ENCODE measurements at places on chromosomes 16 and 17.

DNA sequence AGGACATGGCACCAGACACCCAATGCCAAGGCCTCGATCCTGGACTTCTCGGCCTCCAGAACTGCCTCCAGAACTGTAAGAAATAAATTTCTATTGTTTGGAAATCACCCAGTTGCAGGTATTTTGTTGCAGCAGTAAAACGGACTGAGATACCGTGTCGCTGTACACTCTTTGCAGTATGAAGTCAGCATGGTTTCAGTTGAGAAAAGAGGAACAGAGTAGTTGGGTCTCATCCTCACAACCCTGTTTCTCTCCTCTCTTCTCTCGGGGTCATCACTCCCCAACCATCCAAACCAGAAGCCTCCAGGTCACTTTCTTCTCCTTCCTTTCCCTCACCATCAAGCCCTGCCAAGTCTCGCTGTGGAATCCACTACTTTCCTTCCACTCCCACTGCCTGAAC lies 77.8 kb downstream of the ADCY9 start:
- DNase-seq = no peak

DNA sequence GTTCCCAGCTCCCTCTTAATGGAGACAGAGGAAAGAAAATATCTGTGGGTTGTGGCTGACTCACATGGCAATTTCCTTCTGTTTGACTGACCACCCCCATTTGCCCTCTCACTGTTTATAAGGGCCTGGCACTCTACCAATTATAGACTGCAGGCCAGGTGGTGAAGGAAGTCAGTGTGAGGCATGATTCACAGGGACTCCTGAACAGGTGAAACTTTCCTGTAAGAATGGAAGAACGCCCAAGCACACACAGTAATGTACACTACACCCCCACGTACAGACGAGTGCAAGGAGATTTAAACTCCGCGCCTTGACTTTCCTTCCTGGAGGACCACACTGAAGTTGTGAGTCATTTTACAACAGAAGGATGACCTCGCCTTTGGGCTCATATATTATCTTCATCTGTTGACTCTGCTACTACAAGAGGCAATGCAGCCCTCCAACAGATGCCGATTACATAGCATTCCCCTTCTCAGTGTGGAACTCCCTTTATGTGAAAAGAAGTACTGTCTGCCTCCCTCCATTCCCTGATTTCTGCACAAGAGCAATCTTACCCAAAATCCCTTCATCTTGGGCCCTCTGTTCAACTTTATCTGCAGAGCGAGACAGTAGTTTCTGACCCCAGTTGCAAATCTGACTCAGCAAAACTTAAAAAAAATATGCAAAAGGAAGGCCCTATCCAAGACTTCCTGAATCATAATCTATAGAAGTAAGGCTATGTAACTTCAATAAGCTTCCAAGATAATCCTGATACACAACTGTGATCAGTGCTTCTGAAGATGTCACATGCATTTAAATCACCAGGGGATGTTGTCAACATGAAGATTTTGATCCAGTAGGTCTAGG lies 163.6 kb downstream of the SHISA6 start:
- no peak for DNase-seq

DNA sequence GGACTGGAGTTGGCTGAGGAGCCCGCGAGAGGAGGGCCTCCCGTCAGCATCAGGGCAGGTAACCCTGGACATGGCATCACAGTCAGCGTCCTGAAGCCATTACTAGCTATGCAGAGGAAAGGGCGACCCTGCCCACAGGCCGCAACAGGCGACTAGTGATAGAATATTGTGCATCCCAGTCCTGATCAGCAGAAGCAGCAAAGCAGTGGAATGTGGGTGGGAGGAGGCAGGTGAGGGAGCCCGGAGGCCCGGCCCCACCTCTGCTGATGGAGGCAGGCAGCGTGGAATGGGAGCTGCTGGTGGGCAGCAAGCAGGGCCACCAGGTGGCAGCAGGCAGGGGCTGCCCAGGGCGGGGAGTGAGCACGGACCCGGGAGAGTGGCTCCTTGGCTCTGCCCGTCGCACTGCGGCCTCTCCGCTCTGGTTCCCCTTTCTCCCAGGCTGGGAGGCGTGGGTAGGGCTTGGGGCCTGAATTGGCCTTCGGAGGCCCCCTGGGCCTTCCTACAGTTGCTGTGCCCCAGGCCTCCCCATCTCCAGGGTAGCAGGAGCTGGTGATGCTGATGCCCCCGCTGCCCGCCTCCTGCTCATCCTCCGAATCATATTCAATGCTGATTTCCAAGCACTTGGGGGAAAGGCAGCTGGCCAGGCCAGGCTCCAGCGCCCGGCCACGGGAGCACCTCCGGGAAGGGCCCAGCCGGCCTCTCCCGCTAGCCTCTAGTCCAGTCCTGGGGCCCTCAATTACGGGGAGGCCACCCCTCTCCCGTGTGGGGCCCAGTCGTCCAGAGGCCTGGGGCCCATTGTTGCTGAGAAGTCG lies 20.2 kb downstream of the TSPOAP1 start:
- no peak for DNase-seq

DNA sequence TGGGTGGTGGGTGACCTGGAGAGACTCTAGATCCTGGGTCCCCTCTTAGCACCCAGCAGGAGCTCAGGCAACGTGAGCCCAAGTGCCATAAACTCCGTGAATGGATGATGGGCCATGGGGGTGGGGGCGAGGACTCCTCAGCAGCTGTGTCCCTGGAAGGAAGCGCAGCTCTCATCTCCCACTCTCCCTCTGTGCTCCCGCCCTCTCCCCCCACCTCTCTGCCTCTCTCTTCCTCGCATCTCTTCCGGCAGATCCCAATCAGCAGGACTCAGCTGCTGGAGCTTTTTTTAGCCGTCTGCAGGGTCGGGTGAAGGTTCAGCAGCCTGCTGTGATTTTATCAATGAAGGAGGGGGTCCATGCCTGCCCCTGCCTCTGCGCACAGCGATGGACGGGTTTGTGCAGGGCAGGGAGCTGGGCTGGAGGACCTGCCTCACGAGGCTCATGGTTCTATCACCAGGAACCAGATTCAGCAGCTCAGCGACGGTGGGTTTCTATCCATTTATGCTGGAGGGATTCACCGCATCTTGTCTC lies 8.3 kb downstream of the CCR7 start:
- DNase-seq = no peak

GRCh38 chr17:70498631-70499030 lies 329.3 kb downstream of the KCNJ2 start:
- no peak for DNase-seq

DNA sequence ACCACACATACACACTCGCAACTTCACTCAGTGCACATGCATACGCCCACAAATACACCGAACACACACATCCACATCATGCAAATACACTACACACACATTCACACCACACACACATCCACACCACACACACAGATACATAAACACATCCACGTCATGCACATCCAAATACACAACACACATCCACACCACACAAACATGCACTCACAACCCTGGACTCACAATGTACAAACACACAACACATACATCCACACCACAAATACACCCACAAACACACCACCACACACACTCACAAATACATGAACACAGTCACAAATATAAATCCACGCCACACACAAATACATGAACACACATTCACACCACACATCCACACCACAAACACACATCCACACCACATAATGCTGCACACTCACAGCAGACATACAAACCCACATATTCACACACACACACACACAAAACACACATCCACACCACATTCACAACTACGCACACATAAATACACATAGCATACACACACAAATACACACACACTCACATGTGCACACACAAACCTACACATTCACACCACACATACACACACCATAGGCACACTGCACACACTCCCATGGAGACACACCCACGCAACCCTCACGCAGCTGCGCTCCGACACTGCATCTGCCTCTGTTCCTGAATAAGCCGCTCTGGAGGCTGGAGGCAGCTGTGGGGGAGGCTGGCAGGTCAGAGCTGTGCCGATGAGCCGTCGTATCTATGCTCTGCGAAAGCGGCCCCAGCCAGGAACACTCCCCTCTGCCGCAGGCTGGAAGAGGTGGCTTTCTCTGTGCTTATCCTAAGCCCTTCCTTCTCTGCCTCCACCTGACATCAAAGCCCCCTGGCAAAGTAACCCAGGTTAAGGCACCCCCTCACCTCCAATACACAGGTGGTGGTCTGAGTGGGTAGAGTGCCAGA lies 141.8 kb downstream of the GRIN2A start:
- DNase-seq = no peak

DNA sequence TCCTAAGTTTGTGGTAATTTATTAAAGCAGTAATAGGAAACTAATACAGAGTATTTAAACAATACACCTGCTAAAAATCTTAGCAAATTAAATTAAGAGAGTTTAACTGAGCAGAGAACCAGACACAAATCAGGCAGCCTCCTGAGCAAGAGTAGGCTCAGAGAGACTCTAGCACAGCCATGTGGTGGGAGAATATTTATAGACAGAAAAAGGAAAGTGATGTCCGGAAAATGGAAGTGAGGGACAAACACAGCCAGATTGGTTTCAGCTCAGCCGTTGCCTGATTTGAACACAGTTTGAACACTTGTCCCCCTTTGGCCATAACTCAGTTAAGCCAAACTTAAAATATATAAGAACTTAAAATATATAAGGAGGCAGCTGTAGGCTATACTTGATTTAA lies 192.6 kb upstream of the PSMD7 start:
- DNase-seq = no peak

DNA sequence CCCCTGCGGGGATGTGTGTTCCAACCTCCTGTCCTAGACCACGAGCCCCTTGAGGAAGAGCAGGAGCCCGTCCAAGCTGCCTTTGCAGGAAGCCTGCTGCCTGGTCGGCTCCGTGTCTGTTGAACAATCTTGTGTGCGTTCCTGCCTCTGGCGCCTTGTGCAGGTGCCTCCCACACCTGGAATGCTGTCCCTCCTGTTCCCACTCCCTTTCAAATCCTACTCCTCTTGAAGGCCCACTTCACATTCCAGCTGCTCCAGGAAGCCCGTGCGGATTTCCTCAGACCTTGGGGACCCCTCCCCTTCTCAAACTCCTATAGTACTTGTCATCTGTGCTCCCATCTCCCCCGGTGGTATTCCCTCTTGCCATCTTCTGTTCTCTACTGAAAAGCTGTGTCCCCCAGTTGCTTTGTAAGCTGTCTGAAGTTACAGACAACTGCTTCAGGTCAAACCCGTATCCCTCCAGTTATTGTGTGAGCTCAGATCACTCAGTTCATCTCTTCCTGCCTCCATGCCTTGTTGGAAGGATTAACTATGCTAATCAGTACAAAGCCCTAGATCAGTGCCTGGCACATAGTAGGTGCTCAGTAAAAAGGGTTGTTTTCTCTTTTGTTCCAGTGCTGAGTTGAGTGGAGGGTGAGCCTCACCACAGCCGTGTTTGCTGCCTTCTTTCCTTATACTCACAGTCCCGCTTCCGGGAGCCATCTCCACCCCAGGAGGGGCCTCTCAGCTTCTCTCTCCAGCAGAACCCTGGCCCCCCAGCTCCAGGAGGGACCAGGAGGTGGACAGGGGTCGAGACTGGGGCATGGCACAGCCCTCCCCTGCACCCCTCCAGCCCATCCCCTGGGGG lies 241.8 kb upstream of the CIBAR2 start:
- no peak for DNase-seq

GRCh38 chr16:49504023-49504364 lies 130.4 kb downstream of the C16orf78 start:
- no peak for DNase-seq

- no peak for DNase-seq
Measured at GRCh38 chr16:70483426-70483825, 29.0 kb downstream of the FCSK start.

GRCh38 chr16:58026139-58026704 lies 668 bp downstream of the MMP15 start:
- DNase-seq = peak; percentile 52

DNA sequence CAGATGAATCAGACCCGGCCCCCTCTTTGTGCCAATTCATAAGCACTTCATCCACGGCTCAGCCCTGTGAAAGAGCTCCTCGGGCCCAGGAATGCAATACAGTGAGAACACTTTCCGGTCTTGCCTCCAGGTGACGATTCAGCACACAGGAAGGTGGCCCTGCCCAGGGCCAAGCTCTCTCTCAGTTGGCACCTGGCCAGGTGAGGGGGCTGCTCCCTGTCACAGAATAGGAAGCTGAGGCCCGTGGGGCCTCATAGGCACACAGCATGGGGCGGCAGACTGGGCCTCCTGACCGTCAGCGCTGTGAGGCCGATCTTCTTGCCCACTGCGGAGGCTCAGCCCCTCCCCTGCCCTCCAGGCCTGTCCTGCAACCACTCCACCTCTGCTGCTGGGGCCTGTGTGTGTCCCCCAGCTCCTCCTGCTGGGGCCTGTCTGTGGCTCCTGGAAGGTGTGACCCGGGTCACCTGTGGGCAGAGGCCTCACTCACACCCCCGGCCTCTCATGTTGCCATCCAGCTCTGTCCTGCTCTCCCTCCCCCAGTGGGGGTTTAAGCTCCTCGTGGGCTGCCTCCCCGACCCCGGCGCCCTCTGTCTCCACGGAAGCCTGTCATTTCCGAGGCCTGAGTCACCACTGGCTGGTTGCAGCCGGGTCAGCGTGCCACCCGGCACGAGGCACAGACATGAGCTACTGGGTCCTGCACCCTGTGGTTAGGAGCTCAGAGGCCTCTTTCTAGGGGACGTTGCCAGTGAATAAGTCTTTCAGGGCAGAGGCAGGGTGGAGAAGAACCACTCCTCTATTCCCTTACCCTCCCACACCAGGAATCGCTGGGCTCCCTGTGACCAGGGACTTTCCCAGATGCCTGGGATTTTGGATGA lies 114.4 kb downstream of the SEC14L1 start:
- DNase-seq = no peak

- DNase-seq = no peak
Measured at GRCh38 chr17:61218438-61218837, 181.2 kb upstream of the TBX2 start.

Measured in HEK293T (cell line).